ENCODE measurements at places on chromosomes 2 and 18. TPM values are rescaled to one million over a fixed set of nuclear protein-coding genes. Genes with fewer than 3 reads are reported as not detected.

LYPD1 gene
- total RNA-seq = 0.64 TPM

SMYD1 gene
- not detected for total RNA-seq

DAW1 gene
- total RNA-seq = 1.6 TPM

FHOD3 gene
- total RNA-seq = 0.67 TPM

GATA6 gene
- total RNA-seq = 23.8 TPM

UGT1A7 gene
- total RNA-seq = not detected

COBLL1 gene
- total RNA-seq = 46.6 TPM

SLC40A1 gene
- total RNA-seq = 90.9 TPM

DNA sequence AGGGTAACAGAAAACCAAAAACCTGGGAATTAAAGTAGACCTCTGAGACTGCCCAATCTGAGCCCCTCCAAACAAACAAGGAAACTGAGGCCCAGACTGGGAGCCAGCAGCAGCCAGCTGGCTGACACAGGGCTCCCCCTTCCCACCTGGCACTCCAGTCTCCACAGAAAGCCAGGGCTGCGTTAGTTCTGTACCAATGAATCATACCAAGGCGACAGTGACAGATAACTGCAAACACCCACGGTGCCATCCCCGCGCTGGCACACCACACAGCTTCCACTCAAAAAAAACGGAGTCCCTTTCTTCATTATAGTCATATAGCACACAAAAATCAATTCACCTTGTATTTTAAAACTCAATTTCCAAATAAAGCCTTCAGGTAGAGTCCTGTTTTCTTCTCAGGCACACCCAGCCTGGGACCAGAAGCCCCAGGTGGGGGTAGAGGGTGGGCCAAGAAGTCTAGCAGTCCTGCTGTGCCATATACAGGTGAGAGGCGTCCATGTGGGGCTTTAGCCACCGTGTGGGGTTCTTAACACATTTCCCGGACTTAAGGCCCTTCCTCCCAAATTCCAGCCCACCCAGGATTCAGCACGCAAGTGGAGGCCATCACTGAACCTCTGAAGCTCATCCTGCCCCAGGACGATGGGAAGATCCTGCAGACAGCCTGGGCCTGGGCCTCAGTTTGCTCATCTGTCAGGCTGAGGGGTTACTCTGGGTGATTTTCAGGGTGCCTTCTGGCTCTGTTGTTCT is 1.2 kb downstream of the PER2 start:
- H3K36me3 ChIP-seq = peaks cover 4% of the 10 kb centered on the region
- peak overlapping the region; percentile 42 for H3K4me3 ChIP-seq
- DNase-seq = no peak
- H3K4me1 ChIP-seq = peaks cover 22% of the 10 kb centered on the region
- peak overlapping the region; percentile 89 for H3K27ac ChIP-seq

GRCh38 chr2:150732064-150732463 is 244.6 kb upstream of the RND3 start:
- no peak overlapping the region for H3K4me3 ChIP-seq
- DNase-seq = no peak
- H3K27ac ChIP-seq = no peak overlapping the region
- H3K4me1 ChIP-seq = peaks cover 11% of the 10 kb centered on the region
- no peaks in the 10 kb centered on the region for H3K36me3 ChIP-seq

DNA sequence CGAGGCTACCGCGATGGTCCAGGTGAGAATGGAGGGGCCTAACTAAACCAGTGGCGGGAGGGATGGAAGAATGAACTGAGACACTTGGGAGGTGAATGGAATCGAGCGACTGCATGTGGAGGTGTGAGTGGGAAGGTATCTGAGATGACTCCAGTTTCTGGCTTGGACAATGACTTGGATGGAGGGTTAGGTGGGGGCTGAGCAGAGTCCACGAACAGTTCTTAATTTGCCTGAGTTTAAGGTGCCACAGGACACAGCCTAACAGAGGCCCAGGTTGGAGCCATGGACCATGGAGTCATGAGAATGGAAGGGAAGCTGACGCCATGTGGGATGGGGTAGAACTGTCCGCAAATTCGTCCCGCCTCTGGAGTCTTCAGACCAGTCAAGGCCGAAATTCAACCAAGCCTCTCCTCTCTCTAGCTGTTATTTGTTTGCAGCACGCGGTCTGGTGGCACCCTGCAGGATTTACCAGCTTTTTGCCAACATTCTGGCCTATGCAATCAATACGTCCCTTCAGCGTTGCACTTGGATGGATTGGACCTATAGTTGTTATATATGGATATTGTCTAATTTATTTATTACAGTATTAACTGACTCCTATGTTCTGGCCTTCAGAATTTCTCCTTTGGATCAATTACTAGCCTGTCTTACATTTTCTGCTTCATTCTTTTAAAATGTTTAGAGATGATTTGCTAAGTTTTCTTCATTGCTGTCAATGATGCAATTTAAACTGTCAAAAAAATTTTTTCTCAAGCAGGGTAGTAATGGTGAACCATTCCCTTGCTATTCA is 940 bp upstream of the BOLA3 start:
- peaks cover 5% of the 10 kb centered on the region for H3K27me3 ChIP-seq
- no peak for DNase-seq
- no peaks in the 10 kb centered on the region for H3K4me1 ChIP-seq
- peaks cover 5% of the 10 kb centered on the region for H3K36me3 ChIP-seq
- H3K4me3 ChIP-seq = no peak overlapping the region

GRCh38 chr2:60806988-60807681 is 51.1 kb downstream of the PAPOLG start:
- H3K36me3 ChIP-seq = peaks cover 5% of the 10 kb centered on the region
- DNase-seq = no peak
- no peak overlapping the region for H3K4me3 ChIP-seq
- H3K4me1 ChIP-seq = peaks cover 9% of the 10 kb centered on the region
- H3K27me3 ChIP-seq = peaks cover 15% of the 10 kb centered on the region

- H3K4me1 ChIP-seq = peaks cover 16% of the 10 kb centered on the region
- H3K27ac ChIP-seq = peak overlapping the region; percentile 13
Measured at GRCh38 chr18:54880395-54881105, 52.3 kb downstream of the RAB27B start.

- peaks cover 14% of the 10 kb centered on the region for H3K4me1 ChIP-seq
- no peak overlapping the region for H3K27ac ChIP-seq
Measured at GRCh38 chr18:7062811-7063210, 54.8 kb downstream of the LAMA1 start.

DNA sequence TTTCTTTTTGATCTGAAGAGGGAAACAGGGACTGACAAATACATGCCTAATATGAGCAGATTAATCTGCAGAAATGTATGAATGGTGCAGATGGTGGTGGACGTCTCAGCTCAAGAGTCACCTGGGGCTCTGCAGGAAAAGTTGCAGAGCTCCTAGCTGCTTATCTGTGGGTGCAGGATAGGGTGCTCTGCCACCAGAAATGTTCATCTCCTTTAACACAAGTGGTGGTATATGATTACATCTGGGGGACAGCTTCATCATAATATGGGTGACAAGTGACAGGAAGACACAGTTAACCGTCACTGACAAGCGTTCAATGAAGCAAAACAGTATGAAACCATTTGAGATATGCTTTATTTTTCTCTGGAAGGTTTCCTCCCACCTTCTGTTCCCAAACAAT is 121.2 kb upstream of the LINC00305 start:
- no peak overlapping the region for H3K27ac ChIP-seq
- no peaks in the 10 kb centered on the region for H3K36me3 ChIP-seq
- peaks cover 2% of the 10 kb centered on the region for H3K27me3 ChIP-seq
- peaks cover 7% of the 10 kb centered on the region for H3K4me1 ChIP-seq
- DNase-seq = no peak

DNA sequence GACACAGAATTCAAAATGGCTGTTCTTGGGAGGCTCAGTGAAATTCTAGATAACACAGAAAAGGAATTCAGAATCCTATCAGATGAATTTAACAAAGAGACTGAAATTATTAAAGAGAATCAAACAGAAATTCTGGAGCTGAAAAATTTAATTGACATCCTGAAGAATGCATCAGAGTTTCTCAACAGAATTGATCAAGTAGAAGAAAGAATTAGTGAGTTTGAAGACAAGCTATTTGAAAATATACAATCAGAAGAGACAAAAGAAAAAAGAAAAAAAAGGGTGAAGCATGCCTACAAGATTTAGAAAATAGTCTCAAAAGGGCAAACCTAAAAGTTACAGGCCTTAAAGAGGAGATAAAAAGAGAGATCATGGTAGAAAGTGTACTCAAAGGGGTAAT is 12.0 kb upstream of the RANBP2 start:
- H3K4me1 ChIP-seq = no peaks in the 10 kb centered on the region
- peaks cover 6% of the 10 kb centered on the region for H3K27me3 ChIP-seq
- no peaks in the 10 kb centered on the region for H3K36me3 ChIP-seq
- no peak overlapping the region for H3K27ac ChIP-seq

GRCh38 chr2:144516981-144517865 is 2.7 kb downstream of the ZEB2 start:
- peaks cover 7% of the 10 kb centered on the region for H3K27me3 ChIP-seq
- H3K4me1 ChIP-seq = peaks cover 38% of the 10 kb centered on the region
- peak overlapping the region; percentile 98 for H3K27ac ChIP-seq
- H3K4me3 ChIP-seq = no peak overlapping the region
- DNase-seq = no peak

DNA sequence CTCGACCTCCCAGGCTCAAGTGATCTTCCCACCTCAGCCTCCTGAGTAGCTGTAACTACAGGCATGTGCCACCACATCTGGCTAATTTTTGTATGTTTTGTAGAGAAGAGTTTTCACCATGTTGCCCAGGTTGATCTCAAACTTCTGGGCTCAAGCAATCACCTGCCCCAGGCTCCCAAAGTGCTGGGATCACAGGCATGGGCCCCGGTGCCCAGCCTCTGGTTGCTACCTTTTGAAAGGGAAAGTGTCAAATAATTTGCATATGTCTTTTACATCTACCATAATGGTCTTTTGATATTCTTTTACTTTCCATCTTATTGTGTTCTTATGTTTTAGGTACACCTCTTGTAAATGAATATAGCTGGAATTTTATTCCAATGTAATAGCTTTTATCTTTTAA is 263.1 kb upstream of the FN1 start:
- DNase-seq = no peak
- H3K36me3 ChIP-seq = no peaks in the 10 kb centered on the region
- H3K4me3 ChIP-seq = no peak overlapping the region
- H3K27me3 ChIP-seq = no peaks in the 10 kb centered on the region
- peaks cover 10% of the 10 kb centered on the region for H3K4me1 ChIP-seq

DNA sequence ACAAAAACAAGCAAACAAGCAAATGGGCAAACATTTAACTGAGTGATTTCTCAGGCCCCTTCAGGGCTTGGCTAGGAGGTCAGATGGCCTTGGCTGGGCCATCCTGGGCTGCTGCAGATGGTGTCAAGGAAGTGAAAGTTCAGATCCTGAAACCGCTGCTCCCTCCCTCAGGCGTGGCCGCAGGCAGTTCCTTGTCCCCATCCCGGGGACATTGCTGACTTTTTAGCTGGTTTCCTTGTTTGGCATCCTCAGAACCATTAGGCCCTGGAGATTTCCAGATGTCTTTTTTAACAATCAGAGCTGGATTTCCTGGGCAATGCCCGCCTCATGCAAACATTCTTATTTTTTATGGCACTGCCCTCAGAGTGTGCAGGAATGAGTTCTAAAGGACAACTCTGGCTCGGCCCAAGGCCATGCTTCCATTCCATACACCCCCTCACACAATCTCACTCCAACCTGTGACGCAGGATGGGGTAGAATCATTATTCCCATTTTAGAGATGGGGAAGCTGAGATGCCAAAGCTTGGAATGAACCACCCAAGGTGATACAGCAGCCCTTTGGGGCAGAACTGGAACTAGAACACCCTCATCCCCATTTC is 86.1 kb upstream of the ZCCHC2 start:
- H3K27me3 ChIP-seq = peaks cover 3% of the 10 kb centered on the region
- DNase-seq = no peak
- peaks cover 11% of the 10 kb centered on the region for H3K4me1 ChIP-seq
- no peak overlapping the region for H3K27ac ChIP-seq
- H3K4me3 ChIP-seq = no peak overlapping the region

DNA sequence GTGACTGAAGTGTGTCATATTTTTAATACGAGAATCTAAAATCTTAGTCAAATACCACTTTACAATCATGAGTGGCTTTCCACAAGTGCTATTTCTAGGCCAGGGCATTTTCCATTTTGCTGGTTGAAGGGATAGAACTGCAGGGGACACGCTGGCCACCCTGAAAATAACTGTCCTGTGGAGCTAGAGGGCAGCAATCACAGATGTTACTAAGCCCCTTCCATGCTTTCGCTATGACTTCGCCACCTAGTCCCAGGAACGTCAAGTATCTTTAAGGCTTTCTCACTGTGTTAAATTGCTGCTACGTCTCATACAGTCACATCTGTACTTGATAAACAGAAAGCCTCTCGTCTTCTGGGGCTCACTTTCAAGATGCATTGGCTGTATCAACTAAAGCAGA is 171.8 kb downstream of the CDH2 start:
- no peak overlapping the region for H3K27ac ChIP-seq
- no peak for DNase-seq
- no peak overlapping the region for H3K4me3 ChIP-seq
- no peaks in the 10 kb centered on the region for H3K27me3 ChIP-seq
- H3K4me1 ChIP-seq = no peaks in the 10 kb centered on the region

GRCh38 chr18:45081566-45082181 is 401.0 kb downstream of the SETBP1 start:
- H3K4me1 ChIP-seq = peaks cover 17% of the 10 kb centered on the region
- no peak overlapping the region for H3K4me3 ChIP-seq
- no peak overlapping the region for H3K27ac ChIP-seq
- no peaks in the 10 kb centered on the region for H3K27me3 ChIP-seq

DNA sequence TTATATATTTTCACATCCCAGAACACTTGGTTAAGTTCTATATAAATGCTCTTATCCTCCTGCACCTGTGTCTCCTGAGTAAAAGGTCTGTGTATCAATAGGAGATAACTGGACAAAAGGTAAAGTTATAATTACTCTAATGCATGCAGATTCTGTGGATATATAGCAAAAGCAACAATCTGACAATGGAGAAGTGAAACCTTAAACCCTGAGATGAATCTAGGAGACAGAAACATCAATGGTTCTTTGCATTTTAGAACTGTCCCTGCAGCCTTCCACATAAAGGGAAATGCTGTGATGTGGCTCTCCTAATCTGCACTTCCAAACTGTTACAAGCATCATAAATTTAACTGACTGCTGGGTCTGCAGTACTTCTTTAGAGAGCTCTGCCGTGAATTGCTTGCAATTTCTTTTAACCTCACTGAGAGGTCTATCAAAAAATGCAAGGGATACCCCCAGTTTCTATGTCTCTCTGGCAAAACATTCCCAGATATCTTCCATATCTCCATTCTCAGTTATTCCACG is 42.8 kb upstream of the FSIP2 start:
- no peak overlapping the region for H3K27ac ChIP-seq
- H3K4me1 ChIP-seq = no peaks in the 10 kb centered on the region
- H3K36me3 ChIP-seq = no peaks in the 10 kb centered on the region
- no peak for DNase-seq
- H3K27me3 ChIP-seq = no peaks in the 10 kb centered on the region

DNA sequence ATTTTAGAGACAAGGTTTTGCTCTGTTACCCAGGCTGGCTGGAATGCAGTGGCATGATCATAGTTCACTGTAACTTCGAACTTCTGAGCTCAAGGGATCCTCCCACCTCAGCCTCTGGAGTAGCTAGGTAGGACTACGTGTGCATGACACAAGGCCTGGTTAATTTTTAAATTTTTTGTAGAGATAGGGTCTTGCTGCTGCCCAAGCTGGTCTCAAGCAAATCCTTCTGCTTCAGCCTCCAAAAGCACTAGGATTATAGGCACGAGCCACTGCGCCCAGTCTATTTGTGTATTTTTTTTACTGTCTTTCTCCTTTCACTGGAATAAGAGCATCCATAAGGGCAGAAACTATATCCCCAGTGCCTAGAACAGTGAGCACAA is 89.3 kb downstream of the PLEKHM3 start:
- H3K36me3 ChIP-seq = no peaks in the 10 kb centered on the region
- no peaks in the 10 kb centered on the region for H3K27me3 ChIP-seq
- H3K4me3 ChIP-seq = no peak overlapping the region
- no peak for DNase-seq

GRCh38 chr2:221883976-221884375 is 311.9 kb upstream of the EPHA4 start:
- peaks cover 1% of the 10 kb centered on the region for H3K27me3 ChIP-seq
- no peak overlapping the region for H3K27ac ChIP-seq
- no peaks in the 10 kb centered on the region for H3K36me3 ChIP-seq
- H3K4me1 ChIP-seq = no peaks in the 10 kb centered on the region
- H3K4me3 ChIP-seq = no peak overlapping the region
